NCI-H2081 (cell line): ENCODE measurements at places on chromosomes 4 and X.
A peak's percentile ranks its signal among the peaks of the same experiment; 100 is the strongest.

- no peak for DNase-seq
Measured at GRCh38 chr4:123921339-123921738, 524.7 kb downstream of the SPRY1 start.

DNA sequence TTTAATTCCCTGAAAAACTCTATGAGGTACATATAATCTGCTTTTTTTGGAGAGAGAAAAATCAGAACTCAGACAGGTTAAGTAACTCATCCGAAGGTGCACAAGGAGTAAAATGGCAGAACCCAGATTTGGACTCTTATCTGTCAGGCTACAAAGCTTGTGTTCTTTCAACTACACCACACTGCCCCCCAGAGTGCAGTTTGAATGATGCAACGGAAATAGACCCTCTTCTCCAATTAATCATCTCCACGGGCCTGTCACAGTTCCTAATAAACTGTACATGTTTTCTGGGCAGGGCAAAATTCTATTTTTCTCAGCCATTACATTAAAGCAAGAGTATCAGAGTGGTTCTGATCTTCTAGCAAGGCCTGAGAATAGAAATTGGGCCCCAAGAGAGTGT is 35.3 kb upstream of the DCX start:
- peak; percentile 90 for DNase-seq

DNA sequence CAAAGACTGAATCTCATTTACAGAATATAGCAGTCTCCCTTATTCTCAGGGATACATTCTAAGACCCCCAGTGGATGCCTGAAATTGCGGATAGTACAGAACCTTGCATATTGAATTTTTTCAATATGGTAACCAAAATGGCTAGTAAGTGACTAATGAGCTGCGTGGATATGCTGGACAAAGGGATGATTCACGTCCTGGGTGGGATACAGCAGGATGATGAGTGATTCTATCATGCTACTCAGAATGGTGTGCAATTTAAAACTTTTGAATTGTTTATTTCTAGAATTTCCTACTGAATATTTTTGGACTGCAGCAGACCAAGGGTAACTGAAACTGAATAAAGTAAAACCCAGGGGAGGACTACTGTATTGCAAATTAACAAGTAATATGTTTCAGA is 66.7 kb downstream of the STAG2 start:
- no peak for DNase-seq

DNA sequence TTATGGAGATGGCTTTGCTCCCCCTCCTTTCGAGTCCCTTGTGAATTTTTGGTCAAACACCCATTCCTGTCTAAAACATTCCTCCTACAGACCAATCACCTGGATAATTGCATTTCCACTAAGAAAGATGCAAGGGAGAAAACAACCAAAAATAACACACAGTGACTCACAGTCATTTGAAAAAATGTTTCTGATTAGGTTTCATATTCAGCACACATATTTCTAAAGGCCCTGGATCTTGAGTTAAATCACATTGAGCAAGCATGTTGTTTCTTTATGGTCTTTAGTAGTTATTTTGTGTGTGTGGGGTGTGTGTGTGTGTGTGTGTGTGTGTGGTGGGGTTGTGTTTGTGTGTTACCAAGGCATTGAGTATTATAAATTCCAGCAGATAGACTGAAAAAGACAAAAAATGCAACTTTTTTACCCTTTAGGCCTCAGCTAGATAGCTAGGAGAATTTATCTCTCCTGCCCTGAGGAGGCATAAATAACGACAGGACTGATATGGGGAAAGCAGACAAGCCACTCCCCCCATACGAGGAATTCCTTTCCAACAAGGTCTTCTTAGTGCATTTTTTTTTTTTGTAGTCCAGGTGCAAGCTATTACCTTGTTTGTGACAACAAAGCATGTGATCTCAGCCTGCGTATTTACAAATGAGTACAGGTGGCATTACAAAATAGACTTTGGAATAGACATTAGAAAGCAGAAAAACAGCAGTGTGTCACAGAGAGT is 265.4 kb upstream of the ADGRL3 start:
- DNase-seq = no peak

DNA sequence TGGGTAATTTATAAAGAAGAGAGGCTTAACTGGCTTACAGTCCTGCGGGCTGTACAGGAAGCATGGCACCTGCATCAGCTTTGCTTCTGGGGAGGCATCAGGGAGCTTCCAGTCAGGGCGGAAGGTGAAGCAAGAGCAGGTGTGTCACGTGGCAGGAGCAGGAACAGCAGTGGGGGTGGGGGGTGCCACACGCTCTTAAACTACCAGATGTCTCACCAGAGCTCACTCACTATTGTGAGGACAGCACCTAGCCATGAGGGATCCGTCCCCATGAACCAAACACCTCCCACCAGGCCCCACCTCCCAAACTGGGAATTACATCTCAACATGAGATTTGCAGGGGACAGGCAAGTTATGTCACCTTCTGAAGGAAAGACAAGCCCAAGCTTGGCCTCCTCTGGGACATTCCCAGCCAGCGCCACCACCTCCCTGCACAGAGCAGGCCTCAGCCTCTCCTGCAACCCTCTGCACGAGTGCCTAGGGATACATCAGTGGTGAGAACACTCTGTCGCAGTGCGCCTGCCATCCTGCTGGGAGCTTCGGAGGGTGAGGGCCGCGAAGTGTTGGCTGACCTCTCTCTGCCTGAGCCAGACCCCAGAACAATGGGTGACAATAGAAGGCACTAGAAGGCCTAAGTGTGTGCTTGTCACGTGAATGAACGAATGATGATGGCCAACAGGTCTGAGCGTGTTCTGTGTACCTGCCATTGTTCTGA is 244.3 kb downstream of the EVC2 start:
- DNase-seq = no peak

- no peak for DNase-seq
Measured at GRCh38 chrX:18160369-18160768, 60.3 kb downstream of the BEND2 start.

DNA sequence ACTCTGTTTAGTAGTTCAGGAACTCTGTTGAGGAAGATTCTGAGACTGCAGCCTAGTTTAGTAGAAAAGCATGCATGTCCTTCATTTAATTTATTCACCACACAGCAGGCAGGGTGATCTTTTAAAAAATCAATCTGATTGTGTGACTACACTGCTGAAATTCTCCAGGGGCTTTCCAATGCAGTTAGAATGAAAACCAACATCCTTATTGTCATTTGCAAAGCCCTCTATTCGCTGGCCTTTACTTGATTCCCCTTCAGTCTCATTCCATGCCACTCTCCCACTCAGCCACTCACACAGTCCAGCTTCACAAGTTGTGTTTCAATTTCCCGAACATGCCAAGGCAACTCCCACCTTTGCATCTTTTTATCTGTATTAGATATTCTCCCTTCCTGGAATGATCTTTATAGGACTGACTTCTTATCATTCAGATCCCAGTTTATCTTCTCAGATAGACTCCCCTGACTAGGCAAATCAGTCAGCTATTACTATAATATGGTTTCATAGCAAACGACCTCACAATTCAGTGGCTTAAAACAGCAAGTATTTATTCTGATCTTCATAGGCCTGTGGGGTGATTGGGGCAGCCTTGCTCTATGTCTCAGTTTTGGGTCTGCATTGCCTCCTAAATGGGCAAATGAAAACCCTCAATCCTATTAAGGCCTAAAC is 21.3 kb upstream of the FTHL17 start:
- no peak for DNase-seq

DNA sequence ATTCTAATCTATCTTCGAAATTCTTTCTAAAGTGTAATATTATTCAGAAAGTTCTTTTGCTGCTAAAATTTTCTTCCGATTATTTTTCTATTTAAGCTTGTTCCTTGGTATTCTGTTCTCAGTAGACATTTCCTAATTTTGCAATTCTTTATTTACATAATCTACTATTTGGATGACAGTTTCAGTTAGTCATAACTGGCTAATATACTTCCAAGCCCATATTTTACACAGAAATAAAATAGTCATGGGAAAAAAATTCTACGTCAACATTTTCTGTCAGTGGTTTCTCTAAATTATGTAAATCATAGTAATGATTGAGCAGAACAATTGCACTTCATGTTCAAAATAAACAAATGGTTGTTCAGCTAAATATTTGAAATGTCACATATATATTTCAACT is 178.0 kb upstream of the ANKRD50 start:
- no peak for DNase-seq

DNA sequence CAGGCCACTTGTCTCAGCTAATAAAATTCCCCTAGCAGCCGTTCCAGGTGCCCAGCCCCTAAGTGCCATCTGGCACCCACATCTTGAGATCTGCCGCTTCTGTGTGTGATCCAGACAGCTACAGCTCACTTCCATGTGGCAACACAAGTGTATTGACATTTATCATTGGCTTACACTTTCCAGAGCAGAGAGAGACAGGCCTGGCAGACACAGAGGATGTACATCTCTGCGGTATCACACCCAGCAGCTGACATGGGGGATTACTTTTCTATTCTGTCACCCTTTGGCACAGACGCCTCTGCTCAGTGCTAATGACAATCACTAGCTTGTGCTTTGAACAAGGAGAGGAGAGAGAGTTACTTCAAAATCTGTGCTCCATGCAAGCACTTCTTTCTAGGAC is 195.9 kb downstream of the KDR start:
- no peak for DNase-seq

DNA sequence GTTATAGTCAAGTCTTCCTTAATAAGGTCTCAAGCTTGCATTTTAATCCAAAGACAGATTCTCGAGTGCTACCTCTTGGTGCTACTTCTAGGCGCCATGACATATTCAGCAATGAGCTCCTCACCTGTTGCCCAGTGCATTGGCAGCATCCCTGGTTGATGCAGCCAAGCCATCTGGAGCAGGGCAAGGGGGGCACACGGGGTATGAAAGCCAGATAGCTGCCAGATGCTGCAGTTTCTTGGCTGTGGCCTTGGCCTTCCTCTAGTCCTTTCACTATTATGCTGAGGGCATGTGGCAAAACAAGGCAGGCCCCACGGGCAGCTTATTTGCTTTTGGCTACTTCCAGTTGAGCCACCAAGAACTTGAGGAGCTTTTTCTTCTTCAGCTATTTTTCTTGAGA is 168.6 kb upstream of the PGRMC2 start:
- DNase-seq = no peak

DNA sequence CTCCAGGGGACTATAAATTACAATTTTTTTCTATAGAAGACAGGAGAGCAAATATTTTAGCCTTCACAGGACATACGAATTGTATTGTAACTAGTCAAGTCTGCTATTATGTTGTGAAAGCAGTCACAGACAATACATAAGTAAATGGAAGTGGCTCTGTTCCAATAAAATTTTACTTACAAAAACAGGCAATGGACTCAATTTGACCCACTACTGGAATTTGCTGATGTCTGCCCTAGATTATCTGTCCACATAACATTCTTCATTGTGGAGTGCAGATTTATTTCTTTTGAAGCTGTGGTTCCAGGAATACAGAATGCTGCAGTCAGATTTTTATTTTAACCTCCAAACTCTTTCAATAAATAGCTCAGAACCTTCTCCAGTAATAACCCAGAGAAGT is 330.3 kb downstream of the PPP4R3C start:
- DNase-seq = no peak
